H4 (cell line): ENCODE measurements at places on chromosomes 12 and 14. TPM values are rescaled to one million over a fixed set of nuclear protein-coding genes. Genes with fewer than 3 reads are reported as not detected.

The LRRC10 gene
- not detected in 2 replicates for total RNA-seq

DNA sequence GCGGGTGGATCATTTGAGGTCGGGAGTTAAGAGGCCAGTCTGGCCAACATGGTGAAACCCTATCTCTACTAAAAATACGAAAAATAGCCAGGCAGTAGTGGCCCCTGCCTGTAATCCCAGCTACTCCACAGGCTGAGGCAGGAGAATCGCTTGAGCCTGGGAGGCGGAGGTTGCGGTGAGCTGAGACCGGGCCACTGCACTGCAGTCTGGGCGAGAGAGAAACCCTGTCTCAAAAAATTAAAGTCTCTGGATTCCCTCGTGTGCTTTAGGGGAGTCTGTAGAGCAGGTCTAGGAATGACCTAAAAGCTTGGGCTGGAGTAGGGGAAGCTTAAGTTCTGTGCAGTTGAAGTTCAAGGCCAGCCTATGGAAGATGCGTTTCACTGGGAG is 697 bp upstream of the TULP3 start:
- no peak for DNase-seq

The KCNC2 gene
- total RNA-seq: not detected in 2 replicates

- no peak for DNase-seq
Observed at GRCh38 chr12:133135747-133136146, 5.3 kb downstream of the ZNF10 start.

The GLI1 gene
- 5.7 and 6.3 TPM in 2 replicates for total RNA-seq
